ENCODE measurements at places on chromosomes 2 and 18.

DNA sequence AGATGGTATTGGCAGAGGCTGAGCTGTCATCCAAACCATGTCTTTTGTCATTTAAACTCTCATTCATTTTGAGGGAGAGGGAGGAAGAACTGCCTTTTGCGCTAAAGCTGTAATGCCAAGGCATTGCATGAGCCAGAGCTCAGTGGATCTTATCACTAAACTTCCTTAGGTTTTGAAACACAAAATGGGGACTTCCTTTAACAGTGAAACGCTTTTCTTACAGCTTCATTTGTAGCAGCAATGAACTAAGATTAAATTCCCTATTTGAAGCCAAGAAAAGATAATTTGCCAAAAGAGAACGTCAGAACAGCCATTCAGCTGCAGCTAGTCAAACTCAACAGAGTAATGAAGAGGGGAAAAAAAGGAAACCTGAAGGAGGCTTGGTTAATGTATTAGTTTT lies 143.5 kb upstream of the MMADHC start:
- DNase-seq: no peak

DNA sequence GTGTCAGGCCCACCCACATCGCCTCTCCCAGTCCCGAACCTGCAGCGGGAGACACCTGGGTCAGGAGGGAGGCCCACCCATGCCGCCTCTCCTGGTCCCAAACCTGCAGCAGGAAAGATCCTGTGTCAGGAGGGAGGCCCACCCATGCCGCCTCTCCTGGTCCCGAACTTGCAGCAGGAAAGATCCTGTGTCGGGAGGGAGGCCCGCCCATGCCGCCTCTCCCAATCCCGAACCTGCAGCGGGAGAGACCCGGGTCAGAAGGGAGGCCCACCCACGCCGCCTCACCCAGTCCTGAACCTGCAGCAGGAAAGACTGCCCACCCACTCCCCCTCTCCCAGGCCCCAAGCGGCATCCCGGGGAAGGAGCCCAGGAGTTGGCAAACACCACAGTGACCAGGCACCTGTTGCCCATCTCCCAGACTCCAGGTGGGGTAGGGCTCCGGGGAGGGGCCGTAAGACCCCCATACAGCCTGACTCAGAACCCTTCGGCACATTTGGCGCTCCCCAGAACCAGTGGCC lies 7.8 kb downstream of the SLC66A2 start:
- no peak for DNase-seq

DNA sequence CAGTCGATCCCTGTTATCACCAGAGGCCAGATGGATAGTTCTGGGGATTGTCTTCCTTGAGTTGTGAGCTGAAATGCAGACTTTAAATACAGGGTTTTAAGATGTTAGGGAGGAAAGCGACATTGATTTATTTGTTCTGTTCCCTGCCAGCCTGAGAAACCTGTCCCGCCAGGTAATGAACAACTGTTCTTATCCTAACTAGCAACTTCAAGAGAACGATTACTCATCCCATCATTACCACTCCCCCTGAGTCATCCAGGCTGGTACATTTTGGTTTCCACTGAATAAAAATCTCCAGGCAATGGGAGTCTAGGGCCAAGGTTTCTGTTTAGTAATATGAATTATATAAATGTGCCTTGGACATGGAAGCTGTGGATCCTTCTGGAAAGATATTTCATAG lies 131.2 kb downstream of the LYPD6B start:
- no peak for DNase-seq

DNA sequence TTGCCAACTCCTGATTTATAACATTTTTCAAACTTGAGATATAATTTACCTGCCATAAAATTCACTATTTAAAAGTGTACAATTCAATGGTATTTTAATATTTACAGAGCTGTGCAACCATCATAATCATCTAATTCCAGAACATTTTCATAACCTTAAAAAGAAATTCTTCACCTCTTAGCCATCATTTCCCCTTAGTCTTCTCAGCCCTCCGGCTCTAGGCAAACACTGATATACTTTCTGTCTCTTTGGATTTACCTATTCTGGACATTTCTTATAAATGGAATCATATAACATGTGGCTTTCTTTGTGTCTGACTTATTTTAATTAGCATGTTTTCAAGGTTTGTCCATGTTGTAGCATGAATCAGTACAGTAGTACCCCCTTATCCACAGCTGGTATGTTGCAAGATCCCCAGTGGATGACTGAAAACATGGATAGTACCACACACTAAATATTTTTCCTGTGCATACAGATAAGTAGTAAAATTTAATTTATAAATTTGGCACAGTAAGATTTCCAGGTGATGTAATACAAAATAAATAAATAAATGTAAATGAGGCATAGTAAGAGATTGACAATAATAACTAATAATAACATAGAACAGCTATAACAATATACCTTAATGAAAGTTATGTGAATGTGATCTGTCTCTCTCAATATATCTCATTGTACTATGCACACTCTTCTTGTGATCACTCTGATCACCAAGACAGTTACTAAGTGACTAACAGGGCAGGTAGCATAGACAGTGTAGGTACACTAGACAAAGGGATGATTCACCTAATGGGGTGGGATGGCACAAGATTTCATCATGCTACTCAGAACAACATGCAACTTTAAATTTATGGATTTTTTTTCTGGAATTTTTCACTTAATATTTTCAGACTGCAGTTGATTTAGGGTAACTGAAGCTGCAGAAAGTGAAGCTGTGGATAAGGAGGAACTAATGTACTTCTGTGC lies 73.1 kb downstream of the RAB3GAP1 start:
- DNase-seq: no peak

- DNase-seq: no peak
Measured at GRCh38 chr2:219090436-219091299, 29.9 kb upstream of the IHH start.

GRCh38 chr2:67645280-67646138 lies 248.4 kb downstream of the ETAA1 start:
- DNase-seq: no peak

GRCh38 chr2:86221066-86221684 lies 21.9 kb downstream of the MRPL35 start:
- DNase-seq: peak; percentile 53

DNA sequence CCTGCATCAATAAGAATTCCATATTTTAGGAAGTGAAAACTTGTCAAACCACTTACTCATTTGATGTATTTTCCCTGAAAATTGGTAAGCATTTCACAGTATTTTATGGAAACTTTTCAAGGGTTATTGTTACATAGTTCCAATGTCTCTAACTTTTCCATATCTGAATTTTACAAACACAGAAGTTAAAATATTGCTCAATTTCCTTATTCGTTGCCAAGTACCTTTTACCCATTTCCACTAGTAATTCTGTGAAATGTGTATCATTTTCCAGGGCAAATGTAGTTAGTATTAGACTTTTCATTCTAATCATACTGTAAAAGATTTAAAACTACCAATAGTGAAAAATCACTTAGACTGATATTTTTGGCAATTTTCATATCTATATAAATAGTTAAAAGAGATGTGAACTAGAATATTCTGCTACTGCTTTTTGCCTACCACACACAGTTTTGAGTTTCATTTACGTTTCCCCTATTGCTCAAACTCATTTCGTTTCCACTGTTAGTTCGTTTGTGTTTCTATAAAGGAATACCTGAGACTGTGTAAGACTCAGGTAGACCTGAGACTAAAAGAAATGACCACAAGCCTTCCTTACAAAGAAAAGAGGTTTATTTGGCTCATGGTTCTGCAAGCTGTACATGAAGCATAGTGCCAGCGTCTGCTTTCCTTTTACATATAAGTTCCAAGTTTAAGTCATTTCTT lies 86.3 kb downstream of the PMS1 start:
- DNase-seq: no peak

DNA sequence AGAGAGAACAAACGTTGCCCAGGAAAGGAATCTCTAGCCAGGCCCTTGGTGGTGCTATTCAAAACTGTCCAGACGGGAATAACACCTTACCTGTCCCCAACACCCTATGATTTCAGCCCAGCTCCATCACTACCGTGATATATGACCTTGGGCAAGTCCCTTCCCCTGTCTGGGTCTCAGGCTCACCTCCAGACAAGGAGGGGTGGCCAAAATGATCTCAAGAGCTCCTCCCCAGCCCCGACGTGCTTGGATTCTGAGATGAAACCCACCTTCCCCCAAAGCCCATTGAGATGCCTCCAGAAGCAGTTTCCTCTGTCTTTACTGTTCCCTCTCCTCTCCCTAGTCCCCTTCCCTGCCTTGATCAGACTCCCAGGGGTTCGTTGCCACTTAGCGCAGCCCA lies 1.5 kb downstream of the KCNK3 start:
- DNase-seq: no peak

DNA sequence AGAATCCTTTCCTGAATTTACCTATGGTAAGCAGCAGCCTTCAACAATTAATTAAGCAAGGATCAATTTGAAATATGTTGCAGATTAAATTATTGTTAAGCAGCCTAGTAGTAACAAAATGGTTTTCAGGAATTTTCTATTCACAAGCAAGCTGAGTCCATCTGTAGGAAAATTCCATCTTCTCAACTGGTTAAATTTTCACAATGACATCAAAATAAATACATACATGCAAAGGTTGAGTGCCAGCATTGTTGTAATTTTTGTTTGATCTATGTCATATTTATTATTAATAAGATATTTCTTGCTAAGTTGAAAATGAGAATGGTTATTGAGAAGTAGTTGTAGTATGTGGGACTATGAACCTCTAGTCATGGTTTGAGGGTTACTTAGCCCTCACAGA lies 15.3 kb upstream of the TFPI start:
- DNase-seq: no peak

- no peak for DNase-seq
Measured at GRCh38 chr2:238091436-238092060, 8.6 kb upstream of the ESPNL start.

Measured in AG08396 (cell line).